Activated CD4-positive, alpha-beta memory T cell treated with anti-CD3 and anti-CD28 coated beads, Interleukin-2, amount 10 ng/mL, durations not matched to agents 7 days and 5 days (primary cell): ENCODE measurements at places on chromosomes 3 and 15.

DNA sequence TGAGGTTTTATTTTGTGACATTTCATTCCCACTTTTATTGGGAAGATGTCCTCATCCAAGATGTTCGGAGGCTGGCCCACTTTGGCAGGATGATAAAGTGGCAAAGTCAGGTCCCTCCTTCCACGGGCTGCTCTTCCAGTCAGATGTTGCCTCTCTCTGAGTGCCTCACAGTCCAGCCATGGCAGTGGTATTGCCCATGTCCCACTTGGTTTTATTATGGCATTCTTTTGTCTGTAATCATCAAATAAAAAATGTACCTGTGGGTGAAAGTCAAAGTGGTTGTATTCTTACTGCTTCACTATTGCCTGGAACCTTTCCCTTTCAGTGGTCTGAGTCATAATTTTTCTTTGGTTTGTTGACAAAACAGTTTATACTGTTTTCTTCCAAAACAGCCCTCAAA, 20.2 kb downstream of the ARNT2 start:
- DNase-seq = no peak

DNA sequence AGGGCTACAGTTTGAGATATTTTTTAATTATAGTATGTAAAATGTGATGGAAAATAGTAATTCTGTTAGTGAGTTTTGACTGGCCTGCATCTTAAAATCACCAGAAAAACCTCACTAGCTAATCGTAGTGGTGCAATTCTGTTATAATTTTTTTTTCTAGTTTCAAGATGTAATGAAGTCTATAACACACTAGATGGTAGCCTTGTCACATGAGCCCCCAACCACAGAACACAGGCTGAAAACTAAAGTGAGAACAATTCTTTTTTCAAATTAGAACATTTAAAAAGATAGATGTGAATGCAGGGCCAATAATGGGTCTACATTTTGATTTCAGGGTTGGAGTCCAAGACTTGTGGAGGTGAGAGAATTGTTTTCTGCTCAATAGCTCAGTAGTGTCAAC, 83.3 kb upstream of the KCNH8 start:
- no peak for DNase-seq

GRCh38 chr15:72230197-72231065, 559 bp downstream of the PKM start:
- DNase-seq = peak; percentile 79

- DNase-seq = no peak
These were observed 104.9 kb upstream of the ZBED2 start for GRCh38 chr3:111700054-111700453.

DNA sequence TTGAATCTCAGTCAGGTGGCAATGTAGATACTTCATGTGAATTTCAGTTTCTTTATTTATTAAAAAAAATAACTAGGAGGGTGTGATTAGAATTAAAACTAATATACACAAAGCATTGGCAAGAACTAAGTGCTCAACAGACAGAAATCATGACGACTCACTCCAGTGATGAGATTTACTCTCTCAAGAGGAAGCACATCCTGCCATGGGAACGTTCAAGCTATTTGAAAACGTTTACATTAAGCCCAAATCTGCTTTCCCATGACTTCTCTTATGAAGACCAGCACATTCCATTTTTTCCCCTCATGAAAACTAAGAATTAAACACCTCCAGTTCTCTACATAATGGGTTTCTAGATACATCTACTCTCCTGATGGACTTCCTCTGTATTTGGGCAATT, 8.5 kb downstream of the WDR53 start:
- no peak for DNase-seq

GRCh38 chr3:37492977-37493471, 318.6 kb upstream of the LRRFIP2 start:
- DNase-seq = no peak

- no peak for DNase-seq
These were observed 474.7 kb upstream of the UBE2E2 start for GRCh38 chr3:22728406-22728805.

GRCh38 chr15:98525661-98526001, 122.7 kb upstream of the IGF1R start:
- no peak for DNase-seq

DNA sequence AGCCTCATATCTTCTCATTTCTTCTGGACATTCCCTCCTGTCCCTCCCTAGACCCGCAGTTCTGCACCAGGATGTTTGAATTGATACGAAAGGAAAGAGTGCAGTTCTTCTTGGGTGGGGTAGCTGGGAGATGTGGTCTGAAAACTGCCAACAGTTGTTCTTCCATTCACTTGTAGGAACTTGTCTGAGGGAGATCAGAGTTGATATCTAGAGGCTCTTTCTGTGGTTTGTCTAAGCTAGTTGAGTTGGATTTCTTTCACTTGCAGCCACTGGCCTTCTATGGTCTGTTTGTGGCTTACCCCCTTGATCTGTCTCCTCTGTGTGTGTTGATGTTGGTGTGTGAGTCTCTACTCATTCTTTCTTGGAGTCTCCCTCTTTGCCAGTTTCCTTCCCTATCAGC, 42.5 kb upstream of the PIK3CB start:
- no peak for DNase-seq

DNA sequence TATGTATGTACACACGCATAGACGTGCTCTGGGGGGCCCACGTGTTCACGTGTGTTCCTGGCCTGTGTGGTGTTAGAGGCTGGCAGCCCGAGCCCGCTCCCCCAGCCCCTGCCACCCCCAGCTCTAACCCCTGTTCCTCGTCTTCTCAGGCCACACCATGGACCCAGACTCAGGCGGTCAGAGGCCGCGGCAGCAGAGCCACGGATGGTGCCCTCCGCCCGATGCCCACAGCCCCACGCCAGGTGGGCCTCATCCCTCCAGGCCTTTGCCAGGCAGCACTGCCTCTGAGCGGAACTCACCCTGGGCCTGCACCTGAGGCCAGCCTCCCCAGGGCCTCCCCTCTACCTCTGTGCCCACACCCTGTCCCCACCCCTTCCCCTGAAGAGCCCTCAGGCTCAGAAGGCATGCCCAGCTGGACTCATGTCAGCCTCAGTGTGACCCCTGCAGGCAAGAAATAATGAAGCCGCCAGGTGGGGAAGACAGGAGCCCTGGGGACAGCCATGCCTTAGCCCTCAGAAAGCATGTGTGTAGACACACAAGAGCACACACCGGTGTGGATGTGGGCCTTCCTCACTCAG, 16.4 kb upstream of the GNAT1 start:
- no peak for DNase-seq

DNA sequence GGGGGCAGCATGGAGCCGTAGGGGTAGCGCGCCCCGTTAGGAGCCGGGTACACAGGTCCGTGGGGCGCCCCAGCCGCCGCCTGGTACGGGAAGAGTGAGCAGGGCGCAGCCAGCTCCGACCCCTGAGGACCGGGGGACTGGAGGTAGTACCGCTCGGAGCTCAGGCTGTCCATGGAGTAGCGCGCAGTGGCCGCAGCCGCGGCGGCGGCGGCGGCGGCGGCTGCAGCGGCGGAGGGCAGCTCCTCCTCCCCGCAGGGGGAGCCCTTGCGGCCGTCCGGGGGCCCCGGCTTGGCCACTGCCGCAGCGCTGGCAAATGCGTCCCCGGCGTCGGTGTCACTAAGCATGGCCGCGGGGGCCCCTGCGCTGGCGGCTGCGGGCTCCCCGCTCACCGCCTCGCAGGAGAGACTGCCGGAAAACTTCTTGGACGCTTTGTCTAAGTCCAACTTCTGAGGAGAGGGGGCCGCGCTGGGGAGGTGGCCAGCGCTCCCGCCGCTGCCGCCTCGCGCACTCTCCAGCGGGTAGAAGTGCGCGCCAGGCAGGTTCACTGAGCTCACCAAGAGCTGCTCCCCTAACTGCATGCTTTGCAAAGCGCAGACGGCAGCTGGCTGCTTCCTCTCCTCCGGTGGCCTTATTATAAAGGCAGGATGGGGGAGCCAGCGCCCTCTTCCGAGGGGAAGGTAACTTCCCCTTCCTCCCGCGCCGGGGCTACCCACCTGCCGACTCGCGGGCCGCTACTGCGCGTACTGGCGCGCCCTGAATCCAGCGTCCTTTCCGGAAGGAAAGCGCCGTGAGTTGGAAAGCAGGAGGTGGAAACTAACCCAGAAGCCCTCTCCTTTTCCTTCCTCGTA, at the start of gene EOMES:
Gene EOMES, minus strand, starts transcription at position 607 of the 848 bp plus-strand sequence. Its CDS starts 29 bp downstream, at position 578.
- peak; percentile 78 for DNase-seq

GRCh38 chr3:38149708-38150107, 11.2 kb downstream of the MYD88 start:
- no peak for DNase-seq

GRCh38 chr15:101317336-101317872, 22.4 kb upstream of the SNRPA1 start:
- DNase-seq = no peak

GRCh38 chr15:92662762-92663161, 7.2 kb upstream of the FAM174B start:
- DNase-seq = no peak

DNA sequence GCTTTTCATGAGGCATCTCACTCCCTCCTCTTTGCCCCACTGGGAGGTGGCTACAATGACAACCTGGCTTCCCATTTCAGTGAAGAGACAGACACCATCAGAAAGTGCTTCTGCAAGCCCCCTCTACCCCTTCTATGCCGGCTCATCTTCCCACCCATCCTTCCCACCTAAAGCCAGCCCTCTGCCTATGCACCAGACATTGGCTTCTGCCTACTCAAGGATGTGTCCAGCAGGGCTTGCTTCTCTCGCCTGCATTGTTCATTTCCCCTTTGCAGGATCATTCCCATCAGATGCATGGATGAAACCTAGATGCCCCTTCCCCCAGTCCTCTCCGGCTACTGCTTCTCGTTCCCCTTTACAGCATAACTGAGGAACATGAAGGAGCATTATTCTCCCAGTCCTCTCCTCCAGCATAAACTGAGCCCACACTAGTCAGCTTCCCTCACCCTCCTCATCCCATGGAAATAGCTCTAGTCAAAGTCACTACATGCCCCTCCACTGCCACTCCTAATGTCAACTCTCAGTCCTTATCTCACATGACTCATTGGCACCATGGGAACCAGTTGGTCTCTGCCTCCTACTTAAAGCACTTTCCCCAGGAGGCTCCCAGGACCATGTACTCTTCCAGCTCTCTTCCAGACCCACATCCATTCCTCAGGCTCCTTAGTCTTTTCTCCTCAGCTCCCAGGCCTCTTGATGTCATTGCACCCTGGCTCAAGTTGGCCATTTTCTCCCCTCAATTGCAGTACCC, 47.9 kb downstream of the TM2D3 start:
- DNase-seq = no peak

DNA sequence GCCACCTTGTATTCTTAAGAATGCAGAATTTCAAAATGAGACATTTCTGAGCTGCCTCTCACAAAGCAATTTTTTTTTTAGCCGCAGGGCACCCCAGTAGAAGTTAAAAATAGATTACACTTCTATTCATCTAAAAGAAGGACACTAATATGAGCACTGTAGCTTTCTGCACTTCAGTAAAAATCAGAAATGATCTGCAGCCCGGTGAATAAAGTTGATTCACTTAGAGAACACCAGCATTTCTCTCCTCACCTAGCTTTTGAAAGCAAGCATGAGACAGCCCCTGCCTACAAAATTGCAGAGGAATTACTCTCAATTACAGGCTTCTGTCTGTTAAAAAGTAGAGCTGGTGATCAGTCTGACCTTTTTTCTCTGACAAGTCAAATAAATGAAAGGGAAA, 1062.4 kb downstream of the FHIT start:
- no peak for DNase-seq

DNA sequence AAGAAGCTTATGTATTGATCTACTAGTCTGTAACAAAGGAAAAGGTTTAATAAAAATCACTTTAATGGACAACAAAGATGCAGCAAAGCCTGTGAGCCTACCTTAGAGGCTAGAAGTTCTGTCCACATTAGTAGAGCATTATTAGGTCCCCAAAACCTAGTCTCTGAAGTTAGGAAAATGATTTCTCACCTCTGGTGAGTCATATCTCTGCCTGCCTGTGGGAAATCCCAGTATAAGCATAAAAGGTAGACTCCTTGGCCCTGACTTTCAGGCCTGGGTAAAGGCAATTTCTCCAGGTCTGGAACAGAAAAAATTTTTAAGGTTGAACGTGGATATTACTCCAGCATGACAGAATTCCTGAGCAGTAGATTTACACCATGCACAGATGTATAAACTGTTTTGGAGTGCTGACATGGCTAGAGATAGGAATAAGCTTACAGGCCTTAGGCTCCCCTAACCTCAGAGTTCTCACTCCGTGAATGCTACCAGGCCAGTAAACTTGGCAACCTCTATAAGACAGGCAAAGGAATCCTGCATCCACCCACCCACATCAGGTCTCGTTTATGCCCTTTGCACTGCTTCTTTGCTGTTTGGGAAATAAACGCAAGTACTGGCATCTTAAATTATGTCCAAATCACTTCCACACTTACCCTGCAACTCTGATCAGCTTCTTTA, 104.1 kb downstream of the SERPINI1 start:
- no peak for DNase-seq

DNA sequence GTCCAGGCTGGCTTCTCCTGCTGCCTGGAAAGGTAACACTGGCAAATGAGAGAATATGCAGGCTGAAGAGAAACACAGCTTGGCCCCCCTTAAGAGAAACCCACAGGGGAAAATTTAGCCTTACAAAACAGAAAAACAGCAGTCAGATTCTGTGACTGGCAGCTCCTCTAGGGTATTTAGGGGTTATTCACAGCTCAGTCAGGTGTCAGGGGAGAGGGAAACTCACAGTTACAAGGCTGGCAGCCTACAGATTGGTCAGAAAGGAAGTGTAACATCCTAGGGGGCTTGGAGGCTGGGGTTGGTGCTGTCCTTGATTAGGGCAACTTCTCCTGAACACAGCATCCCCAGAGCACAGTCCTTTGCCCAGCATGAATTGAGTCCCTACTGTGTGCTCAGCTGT, 81.4 kb downstream of the SEMA5B start:
- DNase-seq = no peak

- DNase-seq = no peak
These were observed 278.2 kb downstream of the ISL2 start for GRCh38 chr15:76614725-76615124.

DNA sequence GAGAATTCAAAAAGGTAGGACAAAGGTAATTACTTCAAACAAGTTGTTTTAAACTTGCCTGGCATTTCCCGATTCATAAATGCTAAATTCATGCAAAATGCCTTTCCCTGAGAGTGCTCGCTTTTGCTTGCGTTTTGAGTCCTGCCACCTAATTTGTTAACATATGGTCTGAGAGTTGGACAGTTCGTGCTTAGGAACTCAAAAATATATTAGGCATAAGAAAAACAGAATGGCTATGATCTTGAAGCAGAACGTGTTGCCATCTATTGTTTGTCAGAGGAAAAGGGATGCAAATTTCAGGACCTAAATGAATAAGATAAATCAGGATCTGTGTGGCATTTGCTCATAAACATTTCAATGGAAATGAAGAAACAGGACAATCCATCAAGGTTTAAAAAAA, 195.8 kb downstream of the ZMAT3 start:
- DNase-seq = no peak

- DNase-seq = no peak
These were observed 269.8 kb downstream of the SV2B start for GRCh38 chr15:91369823-91370222.
